ENCODE measurements at places on chromosomes 6 and 20.

DNA sequence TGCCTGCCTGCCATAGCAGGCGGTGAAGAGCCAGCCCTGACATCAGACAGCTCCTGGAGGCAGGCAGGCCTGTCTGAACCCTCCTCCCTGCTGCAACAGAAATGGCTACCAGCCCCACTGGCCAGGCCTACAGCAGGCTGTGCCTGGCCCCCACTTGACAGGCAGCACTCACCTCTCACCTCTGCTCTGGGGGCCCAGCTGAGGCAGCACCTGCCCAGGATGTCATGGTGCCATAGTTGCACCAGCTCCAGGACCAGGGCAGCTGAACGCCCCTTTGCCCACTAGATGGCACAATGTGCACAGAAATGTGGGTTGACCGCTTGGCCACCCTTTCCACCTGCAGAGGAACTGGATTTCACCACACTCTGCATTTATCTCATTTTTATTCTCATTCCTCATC is 30.6 kb downstream of the MRPL14 start:
- no peak for DNase-seq

GRCh38 chr6:1538369-1538768 is 71.3 kb upstream of the FOXC1 start:
- DNase-seq = no peak

- DNase-seq = no peak
These were observed 177.1 kb upstream of the MAP3K7 start for GRCh38 chr6:90764001-90764400.

DNA sequence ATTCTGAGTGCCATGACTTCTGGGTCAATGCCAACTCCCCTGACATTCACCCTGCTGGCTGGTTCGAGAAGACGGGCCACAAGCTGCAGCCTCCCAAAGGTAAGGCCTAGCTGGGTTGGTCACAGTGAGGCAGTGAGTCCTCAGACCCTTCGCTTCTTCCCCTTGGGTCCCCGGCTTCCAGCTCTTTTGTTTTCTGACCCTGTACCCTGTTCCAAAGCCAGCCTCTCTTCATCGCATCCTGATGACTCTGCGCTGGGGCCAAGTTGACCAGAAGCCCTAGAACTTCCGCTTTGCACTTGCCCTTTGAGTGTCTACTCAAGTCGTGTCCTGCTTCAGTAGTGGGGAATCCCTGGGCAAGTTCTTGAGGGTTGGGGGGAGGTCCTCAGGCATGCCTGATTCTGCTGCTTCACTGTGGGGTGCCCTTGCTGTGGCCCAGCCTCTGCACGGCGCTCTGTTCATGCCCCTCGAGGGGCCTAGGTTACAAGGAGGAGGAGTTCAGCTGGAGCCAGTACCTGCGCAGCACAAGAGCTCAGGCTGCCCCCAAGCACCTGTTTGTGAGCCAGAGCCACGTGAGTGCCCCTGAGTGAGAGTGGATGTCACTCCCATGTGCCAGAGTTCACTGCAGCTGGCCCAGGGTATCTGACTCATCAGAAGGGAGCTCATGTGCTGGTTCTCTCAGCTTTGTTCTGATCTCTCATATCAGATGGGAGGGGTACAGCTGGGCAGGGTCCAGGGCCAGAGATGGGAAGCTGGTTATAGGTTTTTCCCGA is 23.0 kb downstream of the L3MBTL1 start:
- no peak for DNase-seq

DNA sequence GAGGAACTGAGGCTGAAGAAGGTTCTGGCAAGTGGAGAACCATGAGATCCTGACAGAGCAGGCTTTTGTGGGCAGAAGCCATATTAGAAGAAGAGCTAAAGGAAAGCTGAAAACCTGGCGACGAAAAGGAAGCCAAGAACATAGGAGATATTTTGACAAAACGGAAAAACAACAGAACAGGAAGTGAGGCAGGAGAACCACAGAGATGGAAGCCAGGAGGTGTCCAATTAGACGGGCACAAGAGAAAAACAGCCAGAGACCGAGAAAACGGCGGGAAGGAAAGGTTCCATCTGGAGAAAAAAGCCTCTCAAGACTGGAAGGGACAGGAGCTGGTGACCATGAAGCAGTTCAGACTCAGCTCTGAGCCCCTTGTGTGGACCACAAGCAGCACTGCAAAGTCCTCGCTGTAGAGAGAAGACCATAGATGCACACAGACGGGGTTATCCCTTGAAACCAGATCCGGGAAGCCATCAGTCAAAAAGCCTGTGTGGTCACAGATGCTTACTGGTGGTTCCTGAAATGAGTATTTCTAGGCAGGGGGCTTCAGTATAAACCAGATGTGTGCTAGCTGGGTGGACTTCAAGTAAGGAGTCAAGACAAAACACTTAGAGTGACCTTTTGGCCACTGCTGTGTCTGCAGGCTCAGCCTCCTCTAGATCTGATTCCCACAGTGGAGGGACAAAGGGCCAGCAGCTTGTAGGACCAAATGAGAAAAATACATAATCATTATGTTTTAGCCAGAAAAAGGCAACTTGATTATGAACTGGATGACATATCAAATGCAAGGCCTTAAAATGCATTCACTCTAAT is 30.7 kb downstream of the SSR1 start:
- DNase-seq = no peak

- no peak for DNase-seq
These were observed 19.0 kb upstream of the TGM2 start for GRCh38 chr20:38184101-38184500.

- DNase-seq = no peak
These were observed 26.2 kb upstream of the MICB start for GRCh38 chr6:31471711-31472110.

GRCh38 chr6:164130151-164130550 is 715.6 kb downstream of the QKI start:
- no peak for DNase-seq

- no peak for DNase-seq
These were observed 46.6 kb downstream of the CDH22 start for GRCh38 chr20:46261456-46262253.

DNA sequence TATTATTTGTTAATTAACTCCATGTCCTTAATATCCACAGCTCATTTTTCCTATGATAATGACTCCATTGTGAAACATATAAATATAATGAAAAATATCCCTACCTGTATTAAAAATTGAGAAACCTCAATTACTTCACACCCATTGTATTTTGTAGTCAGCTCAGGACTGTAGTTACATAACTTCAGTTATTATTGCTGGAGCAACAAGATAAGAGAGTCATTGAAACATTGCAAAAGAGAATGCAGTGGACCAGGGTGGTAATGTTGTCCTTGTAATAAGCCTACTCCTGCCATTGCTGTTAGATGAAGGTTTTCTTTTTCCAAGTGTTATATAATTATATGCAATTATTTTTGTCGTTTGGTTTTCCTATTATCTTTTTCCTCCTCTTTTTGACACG is 184.4 kb downstream of the PRL start:
- no peak for DNase-seq

DNA sequence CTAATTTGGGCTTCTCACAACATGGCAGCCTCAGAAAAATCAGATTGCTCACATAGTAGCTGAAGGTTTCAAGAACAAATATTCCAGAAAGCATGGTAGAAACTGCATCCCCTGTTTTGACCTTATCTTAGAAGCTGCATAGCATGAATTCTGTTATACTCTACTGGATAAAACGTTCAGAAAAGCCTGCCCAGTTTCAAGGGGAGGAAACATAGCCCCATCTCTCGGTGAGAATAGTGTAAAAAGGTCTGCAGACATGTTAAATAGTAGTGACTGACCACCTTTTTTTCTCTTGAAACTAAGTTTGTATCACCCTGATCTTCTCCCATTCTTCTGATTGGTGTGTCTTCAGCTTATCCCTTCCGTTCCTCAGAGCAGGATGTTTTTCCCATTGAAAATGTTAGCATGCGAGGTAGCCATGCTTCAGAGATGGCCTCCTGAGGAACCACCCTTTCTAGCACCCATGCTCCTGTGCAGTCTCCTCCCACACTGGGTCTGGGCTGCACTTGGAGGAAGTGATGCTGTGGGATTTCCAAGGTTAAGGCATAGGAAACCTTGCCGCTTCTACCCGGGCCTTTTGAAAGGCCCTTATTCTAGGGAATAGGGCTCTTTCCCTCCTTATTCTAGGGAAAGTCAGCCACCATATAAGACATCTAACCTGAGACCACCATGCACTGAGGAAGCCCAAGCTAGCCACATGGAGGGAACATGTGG is 50.1 kb downstream of the MARCKS start:
- DNase-seq = no peak

DNA sequence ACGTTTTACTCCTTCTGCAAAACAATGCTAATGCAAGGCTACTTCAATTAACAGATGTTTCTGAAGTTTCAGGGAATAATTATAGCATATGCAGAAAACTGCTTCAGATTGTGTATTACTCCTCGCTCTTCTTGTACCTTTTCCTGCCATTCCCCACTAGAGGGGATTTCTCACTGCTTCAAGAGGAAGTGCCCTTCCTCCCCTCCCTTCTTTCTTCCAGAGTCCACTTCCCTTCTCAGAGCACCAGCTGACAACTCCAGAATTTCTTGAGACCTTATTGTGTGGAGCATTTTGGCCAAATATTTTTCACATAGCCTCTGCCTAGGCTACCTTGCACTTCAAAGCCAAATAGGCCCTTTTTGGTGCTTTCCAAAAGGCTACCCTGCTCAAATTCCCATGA is 12.7 kb upstream of the MCUR1 start:
- DNase-seq = no peak

- no peak for DNase-seq
These were observed 90.8 kb upstream of the QKI start for GRCh38 chr6:163323705-163324104.

- DNase-seq = no peak
These were observed 320.8 kb downstream of the TAF4 start for GRCh38 chr20:61744691-61745396.

DNA sequence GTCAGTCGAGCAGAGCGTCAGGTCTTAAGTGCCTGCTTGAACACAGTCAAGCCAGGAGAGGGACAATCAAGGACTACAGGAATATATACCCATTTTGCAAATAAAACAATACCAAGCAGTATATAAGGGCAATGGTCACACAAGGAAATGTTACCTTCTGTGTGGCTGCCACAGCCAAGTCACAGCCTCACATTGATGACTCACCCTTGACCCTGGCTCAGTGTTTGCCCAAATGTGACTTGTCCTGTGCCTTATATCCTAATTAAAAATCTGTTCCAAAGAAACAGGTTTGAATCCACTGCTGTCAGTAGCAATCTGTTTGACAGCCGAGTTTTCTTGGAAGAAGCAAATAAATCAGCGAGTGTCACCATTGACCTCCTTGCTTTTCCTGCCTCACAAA is 34.3 kb downstream of the C6orf89 start:
- no peak for DNase-seq

- no peak for DNase-seq
These were observed 4.2 kb downstream of the PSMF1 start for GRCh38 chr20:1122388-1123315.

DNA sequence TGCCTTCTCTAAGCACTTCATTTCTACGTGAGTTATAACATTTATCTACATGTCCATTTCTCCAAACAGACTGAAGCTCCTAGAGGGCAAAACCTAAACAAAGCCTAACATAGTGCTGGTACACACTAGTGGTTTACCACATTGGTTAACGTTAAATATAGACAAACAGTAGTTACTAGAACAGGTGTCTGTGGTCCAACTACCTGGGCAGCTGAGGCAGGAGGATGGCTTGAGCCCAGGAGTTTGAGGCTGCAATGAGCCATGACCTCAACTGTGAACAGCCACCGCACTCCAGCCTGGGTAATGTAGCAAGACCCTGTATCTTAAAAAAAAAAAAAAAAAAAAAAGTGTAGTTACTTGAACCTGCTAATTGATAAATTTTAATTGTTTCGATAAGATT is 26.5 kb downstream of the PTPRK start:
- no peak for DNase-seq

GRCh38 chr6:157663261-157663660 is 159.8 kb upstream of the SNX9 start:
- no peak for DNase-seq

GRCh38 chr20:3543901-3544507 is 73.2 kb downstream of the ATRN start:
- DNase-seq = no peak

DNA sequence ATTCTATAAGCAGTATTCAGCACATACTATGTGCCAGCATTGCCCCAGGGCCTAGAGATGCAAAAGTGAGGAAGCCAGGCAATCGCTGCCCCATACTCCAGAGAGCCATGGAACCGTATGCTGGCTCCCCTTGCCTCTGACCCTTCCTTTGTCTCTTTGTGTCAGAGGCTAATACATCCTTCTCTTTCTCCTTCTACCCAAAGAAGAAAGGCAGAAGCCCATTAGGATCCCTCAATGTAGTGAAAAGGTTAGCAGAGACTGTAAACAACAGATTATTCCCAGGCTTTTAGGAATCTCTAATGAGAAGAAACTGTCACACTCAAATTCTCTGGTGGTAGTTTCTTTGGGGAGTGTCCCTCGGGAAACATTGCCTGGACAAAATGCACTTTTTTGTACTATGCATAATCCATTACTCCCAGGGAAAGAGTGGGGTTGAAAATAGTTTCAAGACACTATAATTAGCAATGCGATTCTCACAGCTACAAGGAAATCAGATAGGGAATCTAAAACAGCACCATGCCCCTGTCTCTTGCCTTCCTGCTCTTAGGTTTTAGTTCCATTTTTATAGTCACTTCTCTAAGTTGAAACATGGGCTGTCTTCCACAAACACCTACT is 325.2 kb upstream of the CNR1 start:
- DNase-seq = no peak

DNA sequence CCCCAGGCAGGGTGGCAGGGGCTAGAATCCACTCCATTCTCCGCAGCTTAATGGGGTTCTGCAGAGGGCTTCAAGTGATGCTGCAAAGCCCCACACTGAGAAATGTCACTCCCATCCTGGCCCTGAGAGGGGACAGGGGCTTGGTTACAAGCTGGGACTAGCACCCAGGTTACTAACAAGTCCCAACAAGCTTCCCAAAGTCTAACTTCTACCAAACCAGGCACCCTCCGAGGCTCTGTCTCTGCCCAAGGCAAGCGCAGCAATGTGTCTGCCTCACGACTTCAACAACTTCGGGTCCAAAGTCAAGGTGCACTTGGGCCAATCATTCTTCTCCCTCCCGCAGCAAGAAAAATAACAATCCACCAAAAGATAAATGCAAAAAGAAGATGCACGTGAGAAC is 45.6 kb downstream of the NFATC2 start:
- DNase-seq = no peak

DNA sequence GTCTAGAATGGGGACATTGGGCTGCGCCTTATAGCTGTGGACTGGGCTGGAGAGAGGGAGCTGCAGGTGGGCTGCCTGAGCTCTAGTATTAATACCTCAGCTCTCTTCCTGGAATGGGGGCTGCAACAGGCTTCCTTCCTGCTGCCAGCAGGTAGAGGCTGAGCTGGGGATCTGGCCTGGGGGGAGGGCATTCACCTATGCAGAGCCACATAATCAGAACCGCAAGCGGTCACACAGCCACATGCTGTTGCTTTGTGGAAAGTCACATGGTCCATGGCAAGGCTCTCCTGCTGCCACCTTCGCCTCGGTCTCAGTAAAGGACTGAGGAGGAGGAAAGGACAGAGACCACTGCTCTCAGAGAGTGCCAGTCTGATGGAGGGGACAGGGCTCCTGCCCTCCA is 35.7 kb downstream of the ITPR3 start:
- no peak for DNase-seq

- DNase-seq = no peak
These were observed 93.6 kb downstream of the CDH4 start for GRCh38 chr20:61345656-61346055.

- DNase-seq = no peak
These were observed 22.7 kb downstream of the COL11A2 start for GRCh38 chr6:33169291-33170175.

- DNase-seq = no peak
These were observed 26.5 kb downstream of the GLO1 start for GRCh38 chr6:38676236-38676973.

- no peak for DNase-seq
These were observed 373.0 kb downstream of the LMBRD1 start for GRCh38 chr6:69423785-69424184.

Measured in H9 (cell line).